Stimulated activated CD8-positive, alpha-beta memory T cell treated with anti-CD3 and anti-CD28 coated beads, Interleukin-4, amount 100 ng/mL, for 4 hours (primary cell): ENCODE measurements at places on chromosomes 5 and 9.
A peak's percentile ranks its signal among the peaks of the same experiment; 100 is the strongest.

GRCh38 chr5:76863001-76863400, 13.2 kb downstream of the S100Z start:
- DNase-seq, result no peak

DNA sequence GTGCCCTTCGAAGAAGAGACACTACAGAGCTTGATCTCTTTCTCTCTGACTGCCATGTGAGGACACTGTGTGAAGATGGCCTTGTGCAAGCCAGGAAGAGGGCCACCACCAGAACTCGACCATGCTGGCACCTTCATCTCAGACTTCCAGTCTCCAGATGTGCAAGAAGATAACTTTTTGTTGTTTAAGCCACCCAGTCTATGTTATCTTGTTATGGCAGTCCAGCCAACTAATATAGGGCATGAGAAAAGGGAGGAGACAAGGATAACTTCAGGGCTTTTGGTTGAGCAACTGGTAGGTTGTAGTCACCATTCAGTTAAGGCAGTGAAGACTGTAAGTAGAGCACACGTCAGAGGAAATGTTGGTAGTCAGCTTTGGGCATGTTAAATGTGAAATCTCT, 515.5 kb downstream of the CSNK1G3 start:
- DNase-seq, result no peak

GRCh38 chr9:911005-911404, 65.5 kb upstream of the DMRT3 start:
- DNase-seq, result no peak

- DNase-seq, result no peak
Observed at GRCh38 chr5:40041452-40041851, 616.7 kb upstream of the DAB2 start.

GRCh38 chr9:8567963-8568579, 768.5 kb upstream of the DMAC1 start:
- no peak for DNase-seq

- DNase-seq, result no peak
Observed at GRCh38 chr5:173763410-173763809, 124.7 kb upstream of the CPEB4 start.

- no peak for DNase-seq
Observed at GRCh38 chr9:107739601-107740082, 250.1 kb upstream of the KLF4 start.

DNA sequence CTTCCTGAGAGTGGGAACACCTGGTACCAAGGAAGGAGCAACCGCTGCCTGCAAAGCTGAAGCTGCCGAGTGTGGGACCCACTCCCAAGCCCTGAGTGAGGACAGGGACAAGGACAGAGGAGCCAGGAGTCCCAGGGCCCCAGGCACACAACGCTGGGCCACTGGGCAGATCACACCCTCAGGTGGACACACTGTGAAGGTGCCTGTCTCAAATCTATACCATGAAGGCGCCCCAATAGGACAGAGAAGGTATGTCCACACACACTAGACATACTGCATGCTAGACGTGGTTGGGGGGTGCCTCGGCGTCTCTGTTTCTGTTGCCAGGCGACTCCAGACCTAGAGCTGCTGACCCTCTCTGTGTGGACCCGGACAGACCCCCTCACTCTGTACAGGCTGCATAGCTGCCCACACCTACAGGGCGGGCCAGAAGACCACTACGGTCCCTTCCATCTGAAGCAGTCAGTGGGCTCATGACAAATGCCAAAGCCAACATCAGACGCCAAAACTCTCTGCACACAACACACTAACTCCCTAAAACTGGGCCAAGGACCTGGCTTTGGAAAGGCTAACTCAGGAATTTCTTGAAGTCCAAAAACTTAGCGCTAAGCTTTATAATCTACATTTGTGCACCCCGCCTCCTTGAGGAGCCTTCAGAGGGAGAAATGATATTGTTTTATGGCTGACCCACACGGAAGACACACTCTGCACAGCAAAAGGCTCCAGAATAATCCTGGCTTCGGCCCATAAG, 60.7 kb downstream of the ROR2 start:
- DNase-seq, result no peak

DNA sequence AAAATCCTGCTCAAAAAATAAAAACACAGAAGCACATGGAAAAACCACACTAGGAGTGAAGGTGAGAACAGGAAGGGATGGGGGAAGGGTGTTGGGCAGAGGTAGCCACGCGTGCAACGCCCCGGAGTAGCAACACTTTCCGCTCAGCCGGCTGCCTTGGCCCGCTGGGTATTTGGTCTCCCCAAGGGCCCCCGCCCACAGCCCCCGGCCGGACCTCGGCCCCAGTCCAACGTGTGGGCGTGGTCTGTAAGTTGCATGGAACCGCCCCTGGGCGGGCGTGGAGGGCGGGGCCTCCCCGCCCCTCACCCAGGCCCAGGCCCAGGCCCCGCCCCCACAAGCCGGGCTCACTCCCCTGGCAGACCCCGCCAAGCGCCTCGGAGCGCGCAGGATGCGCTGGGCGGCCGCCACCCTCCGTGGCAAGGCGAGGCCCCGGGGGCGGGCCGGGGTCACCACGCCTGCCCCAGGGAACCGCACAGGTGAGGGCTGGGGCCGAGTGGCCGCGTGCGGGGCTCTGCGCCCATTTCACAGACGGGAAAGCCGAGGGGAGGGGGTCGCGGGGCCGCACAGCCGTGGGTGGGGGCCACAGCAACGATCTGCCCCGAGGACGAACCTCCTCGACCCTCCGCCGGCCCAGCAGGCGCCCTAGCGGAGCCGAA, at the start of gene SUSD3:
Gene SUSD3, plus strand, starts transcription at position 347 of the 656 bp plus-strand sequence. Its CDS starts 42 bp downstream, at position 389.
- DNase-seq, result peak; percentile 36

DNA sequence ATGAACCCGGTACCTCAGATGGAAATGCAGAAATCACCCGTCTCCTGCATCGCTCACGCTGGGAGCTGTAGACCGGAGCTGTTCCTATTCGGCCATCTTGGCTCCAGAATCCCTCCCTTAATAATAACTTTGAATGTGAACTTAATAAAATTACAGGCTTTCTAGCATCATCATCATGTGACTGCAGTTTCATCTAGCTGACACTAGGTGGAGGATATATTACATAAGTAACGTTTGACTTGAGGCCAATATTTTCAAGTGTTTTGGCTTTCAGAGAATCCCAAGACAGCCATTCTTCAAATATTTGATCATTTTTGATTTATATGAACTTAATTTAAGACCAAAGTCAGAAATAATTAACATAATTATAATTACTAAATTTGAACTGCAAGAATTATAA, 474.9 kb upstream of the CDH10 start:
- DNase-seq, result no peak

DNA sequence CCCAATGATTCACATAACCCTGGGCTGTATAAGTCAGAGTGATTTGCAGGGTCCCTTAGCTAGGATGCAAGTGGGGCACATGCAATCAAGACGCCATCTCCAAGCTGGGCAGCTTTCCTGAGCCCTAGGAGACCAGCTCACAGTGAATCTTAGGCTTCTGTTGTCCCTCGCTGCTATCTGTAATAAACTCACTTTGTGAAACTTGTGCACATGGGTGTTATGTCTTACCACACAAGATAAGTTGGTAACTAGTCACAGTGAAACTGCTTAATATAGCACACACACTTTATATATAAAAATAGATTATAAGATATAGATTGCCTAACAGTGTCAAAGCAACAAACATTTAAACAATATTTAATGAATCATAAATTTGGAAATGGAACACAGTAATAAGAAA, 658.5 kb downstream of the SLCO4C1 start:
- no peak for DNase-seq

GRCh38 chr5:1140171-1140817, 28.4 kb upstream of the SLC12A7 start:
- peak; percentile 59 for DNase-seq
